ENCODE measurements at places on chromosomes 7 and 10.

DNA sequence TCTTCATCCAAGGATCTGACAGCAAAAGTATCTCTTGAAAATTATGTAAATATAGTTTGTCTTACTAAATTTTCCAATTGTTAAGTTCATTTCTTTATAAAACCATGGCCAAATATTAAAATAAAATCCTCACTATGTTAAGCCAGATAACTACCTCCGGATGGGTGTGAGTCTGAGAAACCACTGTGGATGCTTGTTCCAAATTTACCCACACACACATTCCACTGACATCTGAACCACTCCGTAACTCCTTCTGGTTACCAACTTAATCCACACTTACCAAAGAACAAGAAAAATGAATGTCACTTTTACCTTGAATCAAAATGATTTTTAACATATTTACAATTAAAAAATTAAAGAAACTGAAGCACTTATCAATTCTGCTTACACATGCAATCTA, 19.7 kb downstream of the CYTH3 start:
- peak; percentile 66 for DNase-seq

DNA sequence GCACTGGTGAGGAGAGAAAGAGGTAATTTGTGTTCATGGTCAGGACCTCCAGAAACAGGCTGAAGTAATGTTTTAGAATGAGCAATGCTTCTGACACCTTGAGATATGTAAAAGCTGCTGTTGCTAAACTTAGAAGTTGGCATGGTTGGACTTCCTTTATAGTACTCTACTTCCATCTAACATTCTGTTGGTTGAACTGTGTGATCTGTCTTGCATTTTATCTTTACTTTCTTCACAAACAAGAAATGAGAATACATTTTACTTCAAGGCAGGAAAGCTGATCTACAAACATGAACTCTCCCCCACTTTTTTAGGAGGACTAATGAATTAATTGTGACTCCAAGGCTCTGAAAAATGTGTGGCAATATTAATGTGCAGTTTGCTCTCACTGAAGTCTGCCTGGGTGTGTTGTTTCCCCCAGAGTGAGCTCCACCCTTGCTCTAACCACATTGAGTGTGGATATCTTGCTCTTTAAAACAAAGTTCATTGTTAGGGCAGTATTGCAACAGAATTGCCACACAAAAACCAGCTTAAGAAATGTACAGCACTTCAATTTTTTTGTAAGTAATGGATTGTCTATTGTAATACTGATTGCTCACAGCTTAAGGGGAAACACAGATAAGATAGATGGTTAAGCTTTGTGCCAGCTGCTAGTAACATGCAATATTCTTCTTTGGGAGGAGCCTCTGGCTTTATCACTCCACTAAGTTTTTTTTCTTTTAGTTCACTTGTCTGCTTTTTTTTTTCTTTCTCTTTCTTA, 69.0 kb downstream of the ADD3 start:
- peak; percentile 86 for DNase-seq

DNA sequence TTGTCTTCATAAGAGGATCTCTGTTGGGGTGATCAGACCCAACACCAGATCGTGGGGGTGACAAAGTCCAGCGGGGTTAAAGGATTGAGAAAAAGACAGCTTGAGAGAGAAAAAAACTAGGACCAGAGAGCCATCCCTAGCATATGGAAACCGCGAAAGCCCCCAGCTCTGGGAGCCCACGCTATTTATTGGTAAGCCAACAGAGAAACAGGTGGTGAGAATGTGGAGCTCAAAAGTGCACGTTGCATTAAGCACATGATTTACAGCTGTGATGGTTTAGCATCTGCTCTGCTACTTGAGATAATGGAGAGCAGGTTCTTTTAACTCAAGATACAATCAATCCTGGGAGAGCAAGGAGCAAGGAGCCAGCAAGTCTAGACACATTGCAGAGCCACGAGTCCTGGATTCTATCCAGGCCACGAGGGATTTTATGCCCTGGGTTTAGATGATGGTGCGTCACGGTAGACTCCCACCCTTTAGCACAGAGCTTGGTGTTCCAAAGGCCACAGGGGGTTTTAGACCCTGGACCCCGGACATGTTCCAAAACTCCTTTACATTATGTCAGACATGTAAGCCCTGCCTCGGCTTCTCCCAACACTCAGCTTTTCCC, 755.2 kb upstream of the SORCS1 start:
- no peak for DNase-seq

DNA sequence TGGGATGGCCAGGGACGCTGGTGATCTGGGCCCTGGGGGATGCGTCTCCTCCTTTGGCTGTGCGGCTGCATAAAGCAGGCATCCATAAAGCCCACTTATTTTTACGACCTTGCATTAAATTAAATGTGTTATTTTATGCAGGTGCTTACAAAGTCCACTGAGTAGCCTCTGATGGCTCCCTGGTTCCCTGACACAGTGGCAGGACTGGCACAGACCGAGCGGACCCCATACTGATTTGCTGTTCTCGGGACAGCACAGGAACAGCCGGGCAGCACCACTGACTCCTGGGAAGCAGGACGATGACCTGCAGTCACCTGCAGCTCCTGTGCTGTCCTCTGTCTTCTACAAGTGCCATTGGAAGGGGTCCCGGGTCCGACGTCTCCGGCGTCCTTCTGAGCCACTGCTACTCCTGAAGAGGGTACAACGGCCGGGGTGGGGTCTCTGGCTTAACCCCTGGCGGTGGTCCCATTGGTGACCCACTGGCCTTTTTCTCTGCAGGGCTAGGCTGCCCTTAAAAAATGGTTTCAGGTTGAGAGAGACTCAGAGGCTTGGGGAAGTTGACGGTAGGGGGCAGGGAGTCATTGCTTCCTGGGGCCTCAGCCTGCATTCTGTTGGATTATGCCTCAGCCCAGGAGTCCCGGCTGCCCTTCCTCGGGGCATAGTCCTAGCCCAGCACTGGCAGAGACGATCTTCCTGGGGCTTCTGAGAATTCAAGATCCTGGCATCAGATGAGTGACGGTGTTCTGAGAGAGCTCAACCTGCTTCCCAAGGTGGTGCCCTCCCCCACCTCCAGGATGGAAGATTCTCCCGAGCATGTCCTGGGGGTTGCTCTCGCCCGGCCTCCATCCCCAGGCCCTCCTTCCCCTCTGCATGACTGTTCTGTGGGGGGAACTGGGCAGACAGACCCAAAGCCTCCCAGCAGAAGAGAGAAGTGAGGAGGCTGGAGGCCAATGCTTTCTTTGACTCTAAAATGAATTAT, 330.1 kb downstream of the ADARB2 start:
- no peak for DNase-seq

- DNase-seq = peak; percentile 39
These were observed 240.6 kb upstream of the SEMA3C start for GRCh38 chr7:81159402-81159801.

GRCh38 chr7:15199482-15199881, 296.9 kb upstream of the DGKB start:
- peak; percentile 35 for DNase-seq

GRCh38 chr10:101014230-101014884, 14.7 kb downstream of the LZTS2 start:
- DNase-seq = peak; percentile 59

DNA sequence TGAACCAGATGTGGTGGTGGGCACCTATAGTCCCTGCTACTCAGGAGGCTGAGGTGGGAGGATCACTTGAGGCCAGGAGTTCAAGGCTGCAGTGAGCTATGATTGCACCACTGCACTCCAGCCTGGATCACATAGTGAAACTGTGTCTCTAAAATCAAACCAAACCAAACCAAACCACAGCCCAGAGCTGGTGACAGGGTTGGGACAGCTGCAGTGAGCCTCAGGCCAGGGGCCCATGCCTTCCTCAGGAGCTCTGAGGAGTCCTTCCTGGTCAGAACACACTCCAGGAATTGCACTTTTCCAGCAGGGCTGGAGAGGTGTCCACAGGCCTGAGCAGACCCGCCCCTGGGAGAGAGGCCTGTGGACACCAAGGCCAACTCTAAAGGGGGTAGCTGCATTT, 32.5 kb upstream of the OCM2 start:
- DNase-seq = no peak

GRCh38 chr7:155402941-155403340, 55.0 kb upstream of the EN2 start:
- no peak for DNase-seq

- DNase-seq = peak; percentile 76
These were observed 40.9 kb upstream of the MET start for GRCh38 chr7:116630932-116631671.

- no peak for DNase-seq
These were observed 7.8 kb downstream of the MAD1L1 start for GRCh38 chr7:2224934-2225333.

DNA sequence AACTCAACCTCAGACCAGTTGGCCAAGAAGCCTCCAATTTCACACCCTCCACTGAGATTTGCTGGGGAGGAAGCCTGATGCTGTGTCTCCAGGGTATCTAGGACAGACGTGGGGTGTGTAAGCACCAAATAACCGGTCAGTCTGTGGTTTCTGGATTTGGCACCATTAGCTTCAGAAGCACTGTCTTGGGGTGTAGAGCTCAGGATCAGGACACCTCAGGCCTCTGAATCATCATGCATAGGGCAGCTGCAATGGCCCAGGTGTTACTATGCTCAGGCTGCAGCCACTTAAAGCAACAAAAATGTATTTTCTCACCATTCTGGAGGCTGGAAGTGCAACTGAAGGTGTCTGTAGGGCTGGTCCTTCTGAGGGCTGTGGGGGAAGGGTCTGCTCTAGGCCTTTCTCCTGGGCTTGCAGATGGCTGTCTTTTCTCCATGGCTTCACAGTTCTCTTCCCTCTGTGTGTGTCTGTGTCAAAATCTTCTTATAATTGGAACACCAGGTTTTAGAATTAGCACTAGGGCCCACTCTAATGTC, 73.4 kb upstream of the SEPHS1 start:
- DNase-seq = no peak

DNA sequence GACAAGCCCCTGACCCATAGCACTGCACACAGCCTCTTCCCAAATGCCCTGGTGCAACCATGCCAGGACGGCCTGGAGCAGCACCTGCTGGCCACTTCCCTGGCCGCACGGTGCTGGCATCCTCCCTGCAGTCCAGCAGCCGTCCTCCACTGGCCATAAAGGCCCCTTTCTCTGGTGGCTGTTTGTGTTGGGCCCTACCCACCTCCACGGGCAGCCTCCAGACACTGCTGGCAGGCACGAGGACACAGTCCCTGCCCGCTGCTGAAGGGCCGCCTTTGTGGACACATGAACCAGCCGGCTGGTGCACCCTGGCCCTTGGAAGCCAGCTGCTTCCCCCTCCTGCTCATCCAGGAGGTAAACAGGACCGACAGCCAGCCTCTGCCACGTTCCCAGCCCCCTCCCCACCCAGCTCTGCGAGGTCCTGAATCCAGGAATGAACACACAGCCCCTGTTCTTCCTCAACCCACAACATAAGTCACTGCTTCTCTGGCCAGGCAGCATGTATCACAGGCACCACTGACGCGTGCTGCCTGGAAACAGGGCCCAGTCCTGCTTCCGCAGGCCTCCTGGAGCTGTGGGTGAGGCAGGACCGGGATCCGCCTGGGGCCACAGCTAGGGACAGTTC, 43.8 kb downstream of the SPOCK2 start:
- no peak for DNase-seq

DNA sequence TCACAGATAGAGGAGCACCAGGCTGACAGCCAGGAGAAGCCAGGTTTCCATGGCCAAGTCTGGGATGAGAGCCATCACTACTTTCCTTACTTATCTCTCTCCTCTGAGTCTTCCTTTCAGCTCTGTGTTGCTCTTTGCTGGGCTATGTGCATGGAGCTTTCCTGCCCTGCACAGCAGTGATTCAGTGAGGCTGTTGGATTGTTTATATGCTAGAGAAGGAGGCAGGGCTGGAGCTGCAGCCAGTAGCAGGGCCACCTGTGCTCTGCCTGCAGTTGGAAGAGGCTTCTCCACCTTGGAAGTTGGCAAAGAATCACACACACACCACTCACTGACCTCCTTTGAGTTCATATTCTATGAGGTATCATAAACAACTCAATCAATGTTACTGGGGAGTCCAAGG, at the start of gene CYP3A4:
CYP3A4 (minus strand) TSS at position 178 of the 400 bp plus-strand sequence; CDS start at position 75, 103 bp downstream.
- DNase-seq = no peak

- peak; percentile 92 for DNase-seq
These were observed 605.4 kb downstream of the INHBA start for GRCh38 chr7:41097501-41097900.

GRCh38 chr7:12291870-12292269, 80.8 kb downstream of the TMEM106B start:
- DNase-seq = no peak

DNA sequence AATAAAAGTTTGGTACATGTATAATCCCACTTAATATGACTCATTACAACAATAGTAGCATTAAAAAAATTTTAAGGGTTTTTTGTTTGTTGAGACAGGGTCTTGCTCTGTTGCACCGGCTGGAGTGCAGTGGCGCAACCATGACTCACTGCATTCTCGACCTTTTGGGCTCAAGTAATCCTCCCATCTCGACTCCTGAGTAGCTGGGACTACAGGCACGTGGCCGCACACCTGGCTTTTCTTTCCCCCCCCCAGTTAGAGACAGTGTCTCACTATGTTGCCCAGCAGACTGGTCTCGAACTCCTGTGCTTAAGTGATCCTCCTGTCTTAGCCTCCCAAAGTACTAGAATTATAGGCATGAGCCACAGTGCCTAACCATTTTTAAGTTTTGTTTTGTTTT, 40.7 kb downstream of the KMT2C start:
- no peak for DNase-seq

DNA sequence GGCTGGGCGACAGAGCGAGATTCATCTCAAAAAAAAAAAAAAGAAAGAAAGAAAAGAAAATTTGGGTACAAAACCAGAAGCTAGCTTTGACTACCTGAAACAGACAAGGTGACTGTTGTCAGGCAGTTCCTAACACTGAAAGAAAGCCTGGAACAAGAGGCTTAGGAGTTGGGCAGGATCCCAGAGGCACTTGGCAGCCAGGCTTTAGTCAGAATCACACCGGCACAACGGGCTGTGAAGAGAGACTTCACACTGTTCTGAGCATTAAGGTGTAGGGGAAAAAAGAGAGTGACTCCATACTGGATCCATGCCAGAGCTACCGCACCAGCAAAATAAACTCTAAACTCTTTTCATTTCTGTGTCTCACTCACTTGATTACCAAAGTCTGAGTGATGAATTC, 130.8 kb downstream of the ZNF467 start:
- no peak for DNase-seq

DNA sequence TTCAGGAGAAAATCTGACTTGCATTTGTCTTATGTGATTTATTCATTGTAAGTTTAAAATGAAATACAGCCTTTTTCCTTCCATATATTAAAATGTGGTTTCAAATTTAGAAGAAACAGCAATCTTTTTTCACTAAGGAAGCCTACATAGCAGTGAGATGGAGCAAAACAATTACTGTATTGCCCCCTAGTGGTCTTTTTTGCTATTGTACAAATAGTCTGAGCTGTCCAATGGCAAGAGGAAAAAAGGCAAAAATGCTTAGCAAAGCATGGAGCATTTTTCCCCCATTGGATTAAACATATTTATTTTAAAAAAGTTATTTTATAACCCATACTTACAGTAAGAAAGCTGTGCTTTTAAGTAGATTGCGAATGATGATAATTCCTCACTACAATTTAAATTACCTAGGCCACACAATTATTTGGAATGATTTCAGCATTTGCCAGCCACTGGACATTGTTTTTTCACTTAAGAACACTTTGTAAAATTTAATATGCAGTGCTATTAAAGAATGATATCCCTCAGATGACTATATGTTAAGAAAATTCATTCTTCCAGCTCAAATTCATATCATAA, 119.5 kb downstream of the CPED1 start:
- DNase-seq = peak; percentile 72

- no peak for DNase-seq
These were observed 5.9 kb upstream of the GPAM start for GRCh38 chr10:112189465-112189864.
